Activated naive CD4-positive, alpha-beta T cell treated with anti-CD3 and anti-CD28 coated beads for 36 hours (primary cell): ENCODE measurements at places on chromosomes 1 and 21. TPM values are rescaled to one million over a fixed set of nuclear protein-coding genes. Genes with fewer than 3 reads are reported as not detected.

- DNase-seq = no peak
Observed at GRCh38 chr1:59061876-59062275, 235.0 kb upstream of the FGGY start.

DNA sequence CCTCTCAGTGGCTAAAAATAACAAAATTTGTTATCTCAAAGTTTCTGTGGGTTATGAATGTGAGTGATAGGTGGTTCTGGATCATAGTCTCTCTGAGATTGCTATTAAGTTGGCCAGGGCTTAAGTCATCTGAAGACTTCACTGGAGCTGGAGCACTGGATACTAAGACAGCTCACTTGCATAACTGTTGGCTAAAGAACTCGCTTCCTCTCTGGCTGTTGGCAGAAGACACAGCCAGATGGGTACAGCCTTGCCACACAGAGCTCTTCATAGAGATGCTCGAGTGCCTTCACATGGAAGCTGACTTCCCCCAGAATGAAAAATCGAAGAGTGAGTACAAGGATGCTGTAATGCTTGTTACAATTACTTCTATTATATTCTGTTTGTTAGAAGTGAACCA is 333.8 kb downstream of the ZP4 start:
- DNase-seq = no peak

- peak; percentile 81 for DNase-seq
Observed at GRCh38 chr1:226674892-226675714, 64.0 kb downstream of the ITPKB start.

The TTC22 gene
- total RNA-seq = 6.9 TPM

The SPRR1B gene
- not detected for total RNA-seq

- DNase-seq = peak; percentile 14
Observed at GRCh38 chr1:6967431-6968111, 182.3 kb downstream of the CAMTA1 start.

- no peak for DNase-seq
Observed at GRCh38 chr1:184050636-184051035, 894 bp upstream of the TSEN15 start.

The CA6 gene
- total RNA-seq = 0.22 TPM

- DNase-seq = no peak
Observed at GRCh38 chr1:171590022-171590421, 32.0 kb upstream of the MYOCOS start.

- no peak for DNase-seq
Observed at GRCh38 chr21:27250366-27250765, 283.5 kb upstream of the ADAMTS5 start.

DNA sequence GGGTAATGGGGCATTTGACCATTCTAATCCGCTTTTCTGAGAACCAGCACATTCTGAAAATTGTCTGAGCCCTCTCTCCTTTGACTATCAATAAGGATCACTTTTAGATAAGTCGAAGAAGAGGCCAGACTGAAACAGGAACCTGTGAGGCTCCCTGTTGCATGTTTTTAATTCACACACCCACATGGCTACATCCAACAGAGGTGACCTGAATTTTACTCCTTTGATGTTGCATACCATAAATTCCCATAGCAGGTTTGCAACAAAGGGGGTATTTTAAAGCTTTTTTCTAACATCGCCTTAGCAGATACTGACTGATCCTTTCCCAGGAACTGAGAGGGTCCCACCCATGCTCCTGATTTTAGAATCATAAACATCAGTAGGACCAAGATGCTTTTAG is 450.8 kb downstream of the USP25 start:
- no peak for DNase-seq

DNA sequence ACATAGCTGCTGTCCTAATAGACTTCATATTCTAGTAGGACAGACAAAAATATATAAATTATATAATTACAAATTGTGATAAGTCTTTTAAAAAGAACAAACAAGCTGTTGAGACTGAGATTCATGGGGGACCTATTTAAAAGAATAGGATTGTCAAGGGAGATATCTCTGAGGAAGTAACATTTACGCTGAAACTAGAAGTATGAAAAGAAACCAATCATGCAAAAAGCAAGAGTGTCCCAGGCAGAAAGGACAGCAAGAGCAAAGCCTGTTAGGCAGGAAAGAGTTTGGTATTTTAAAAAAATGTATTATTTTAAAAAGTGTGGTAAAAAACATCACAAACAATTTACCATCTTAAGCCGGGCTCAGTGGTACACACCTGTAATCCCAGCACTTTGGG is 9.1 kb upstream of the METTL13 start:
- no peak for DNase-seq

The MEX3A gene
- total RNA-seq = 0.36 TPM

DNA sequence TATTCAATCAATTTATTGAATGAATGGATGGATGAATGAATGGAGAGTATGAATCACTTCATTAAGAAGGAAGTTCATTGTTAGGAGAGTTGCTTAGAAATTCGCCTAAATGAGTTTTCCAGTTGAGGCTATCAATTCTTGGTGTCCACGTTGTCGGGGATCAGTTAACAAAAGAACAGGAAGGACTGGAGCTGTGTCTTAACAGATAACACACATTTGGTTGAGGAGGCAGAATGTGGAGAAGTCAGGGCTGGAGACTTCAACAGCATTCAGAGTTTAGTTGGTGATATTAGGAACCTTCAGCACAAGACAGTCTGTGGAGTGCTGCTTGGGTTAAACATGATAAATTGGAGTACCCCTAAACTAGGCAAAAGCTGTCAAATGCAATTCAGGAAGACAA is 33.7 kb downstream of the ZBTB18 start:
- no peak for DNase-seq

DNA sequence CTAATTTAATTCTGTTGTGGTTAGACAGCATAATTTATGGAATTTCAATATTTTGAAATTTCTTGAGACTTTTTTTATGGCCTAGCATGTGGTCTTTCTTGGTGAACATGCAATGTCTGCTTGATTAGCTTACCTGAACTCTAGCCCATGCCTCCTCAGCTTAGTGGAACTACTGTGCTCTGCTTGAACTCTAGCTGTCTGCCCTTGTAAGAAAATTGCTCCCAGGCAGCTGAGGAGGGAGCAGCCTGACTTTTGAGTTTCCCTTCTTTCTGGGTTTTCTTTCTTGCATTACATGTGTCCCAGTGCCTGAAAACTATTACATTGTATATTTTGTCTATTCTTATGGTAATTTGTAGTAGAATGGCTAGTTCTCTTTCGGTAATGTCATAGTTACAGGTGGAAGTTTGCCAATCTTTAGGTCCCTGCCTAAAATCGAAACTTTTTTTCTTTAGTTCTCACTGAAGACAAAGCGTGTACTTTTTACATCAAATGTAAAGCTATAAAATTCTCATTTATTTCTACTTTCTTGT is 105.3 kb downstream of the MAST2 start:
- DNase-seq = no peak

- DNase-seq = no peak
Observed at GRCh38 chr1:99645203-99645602, 710 bp upstream of the PALMD start.

The FOXO6 gene
- total RNA-seq = 0.15 TPM

The SMCP gene
- not detected for total RNA-seq

GRCh38 chr21:38768471-38769063 is 37.2 kb upstream of the ETS2 start:
- peak; percentile 88 for DNase-seq

The LCE1A gene
- total RNA-seq = not detected

The FCAMR gene
- not detected for total RNA-seq

GRCh38 chr1:119673171-119673940 is 25.3 kb upstream of the ZNF697 start:
- no peak for DNase-seq

The CR2 gene
- 1.8 TPM for total RNA-seq

DNA sequence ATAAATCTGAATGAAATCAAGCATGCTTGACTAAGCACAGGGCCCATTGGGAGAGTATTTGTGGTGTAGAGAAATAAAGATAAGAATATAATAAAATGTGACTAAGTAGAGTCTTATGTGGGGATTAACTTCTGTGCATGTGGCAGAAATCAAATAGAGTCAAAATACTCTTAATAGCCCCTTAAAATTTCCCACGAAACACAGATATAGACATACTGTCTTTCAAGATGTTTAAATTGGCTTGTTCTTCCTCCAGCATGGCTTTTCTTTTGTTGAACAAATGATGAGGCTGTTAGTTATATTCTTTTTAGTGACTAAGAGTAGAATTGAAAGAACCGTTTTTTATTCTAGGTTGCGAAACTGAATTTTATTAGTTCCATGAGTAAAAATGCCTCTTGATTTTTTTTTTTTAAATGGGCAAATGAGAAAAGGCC is 112.3 kb downstream of the RPS6KC1 start:
- no peak for DNase-seq

DNA sequence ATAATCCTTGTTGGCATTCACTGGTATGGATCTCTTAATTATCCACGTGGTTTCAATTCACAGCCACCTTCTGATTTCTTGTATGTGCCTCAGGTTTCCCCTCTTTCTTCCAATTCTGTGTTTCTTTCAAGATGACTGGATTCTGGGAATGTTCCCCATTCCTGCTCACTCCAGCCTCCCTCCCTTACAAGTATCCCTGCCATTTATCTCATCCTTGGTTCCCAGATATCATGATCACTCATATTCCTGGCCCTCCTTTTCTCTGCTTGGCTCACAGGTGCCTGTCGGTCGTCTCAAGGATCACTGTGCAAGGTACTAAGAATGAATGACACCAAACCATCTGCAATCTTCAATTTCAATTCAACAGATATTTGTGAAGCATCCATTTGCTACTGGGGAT is 279.2 kb downstream of the ASTN1 start:
- DNase-seq = no peak

GRCh38 chr21:17925899-17926298 is 106.7 kb upstream of the C21orf91 start:
- DNase-seq = peak; percentile 19

DNA sequence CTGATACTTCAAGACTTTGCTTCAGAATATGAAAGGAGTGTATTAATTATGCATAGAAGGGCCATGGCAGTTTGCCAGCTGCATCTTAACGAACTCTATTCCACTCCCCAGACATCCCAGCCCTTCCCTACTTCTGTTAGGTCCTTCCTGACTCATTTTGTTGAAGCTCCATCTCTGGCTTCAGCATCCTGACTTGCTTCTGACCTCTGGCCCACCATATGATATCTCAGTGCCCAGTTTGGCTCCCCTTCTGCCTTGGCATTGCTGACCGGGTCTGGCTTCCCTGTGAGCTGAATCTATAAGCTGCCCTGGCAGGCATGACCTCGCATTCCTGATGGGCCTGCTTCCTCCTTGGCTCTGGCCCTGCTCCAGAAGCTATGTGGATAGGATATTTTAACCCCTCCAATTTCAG is 27.6 kb upstream of the ARHGAP29 start:
- DNase-seq = no peak

The C1orf116 gene
- not detected for total RNA-seq

- DNase-seq = no peak
Observed at GRCh38 chr21:27674041-27674615, 707.2 kb upstream of the ADAMTS5 start.

The RAP1GAP gene
- total RNA-seq = 0.41 TPM

The LIPI gene
- not detected for total RNA-seq

DNA sequence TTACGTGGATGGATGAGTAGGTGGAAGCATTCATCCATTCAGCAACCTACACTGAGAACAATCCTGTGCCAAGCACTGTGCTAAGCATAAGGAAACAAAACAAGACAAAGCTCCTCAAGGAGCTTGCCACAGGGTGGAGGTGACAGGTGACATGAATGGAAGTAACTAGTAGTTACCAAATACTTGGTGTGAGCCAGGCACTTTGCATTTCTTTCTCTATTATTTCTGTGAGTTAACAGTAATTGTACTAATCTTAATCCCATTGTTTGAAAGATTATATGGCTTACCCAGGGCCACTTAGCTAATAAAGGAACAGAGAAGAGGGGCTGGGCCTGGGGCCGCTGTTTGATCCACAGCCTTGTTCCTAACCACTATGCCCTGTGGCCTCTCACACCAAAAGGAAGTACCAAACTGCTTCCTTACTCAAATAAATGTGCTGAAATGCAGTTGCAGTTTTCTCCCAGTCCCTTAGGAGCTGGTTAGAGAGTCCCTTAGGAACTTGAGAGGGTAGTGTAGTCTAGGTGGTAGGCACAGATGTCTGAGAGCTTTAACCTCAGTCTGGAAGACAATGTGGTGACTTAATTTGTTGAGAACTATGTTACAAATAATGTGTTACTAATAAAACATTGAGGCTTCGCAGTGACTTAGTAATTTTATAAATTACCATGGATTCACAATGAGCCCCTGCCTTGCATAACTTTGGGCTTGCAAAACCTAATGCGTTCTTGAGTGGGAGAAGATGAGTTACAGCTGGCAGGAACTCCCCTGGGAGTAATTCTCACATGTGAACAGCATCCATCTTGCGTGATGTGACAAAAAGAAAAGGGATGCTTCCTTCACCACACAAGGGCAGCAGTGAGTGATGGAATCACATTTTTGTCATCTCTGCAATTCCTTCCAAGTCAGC is 69.8 kb downstream of the MPZL1 start:
- no peak for DNase-seq

The STIL gene
- 43.5 TPM for total RNA-seq

The KRTAP19-1 gene
- not detected for total RNA-seq

The CLCA4 gene
- not detected for total RNA-seq

- DNase-seq = no peak
Observed at GRCh38 chr1:52240592-52241210, 98.8 kb downstream of the ZFYVE9 start.

GRCh38 chr1:203295796-203296195 is 9.5 kb upstream of the BTG2 start:
- DNase-seq = no peak

DNA sequence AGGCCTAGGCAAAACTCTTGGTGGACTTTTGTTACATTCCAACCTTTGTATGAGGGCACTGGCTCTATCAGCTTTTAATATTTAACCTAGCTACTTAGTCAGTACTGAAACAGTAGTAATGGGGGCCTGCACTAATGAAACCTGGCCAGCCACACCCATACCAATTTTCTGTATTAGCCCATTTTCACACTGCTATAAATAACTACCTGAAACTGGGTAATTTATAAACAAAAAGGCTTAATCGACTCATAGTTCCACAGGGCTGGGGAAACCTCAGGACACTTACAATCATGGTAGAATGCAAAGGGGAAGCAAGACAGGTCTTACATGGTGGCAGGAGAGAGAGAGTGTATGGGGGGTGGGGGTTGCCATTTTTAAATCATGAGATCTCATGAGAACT is 245.7 kb upstream of the RGS18 start:
- DNase-seq = no peak

The TPTE gene
- total RNA-seq = not detected

DNA sequence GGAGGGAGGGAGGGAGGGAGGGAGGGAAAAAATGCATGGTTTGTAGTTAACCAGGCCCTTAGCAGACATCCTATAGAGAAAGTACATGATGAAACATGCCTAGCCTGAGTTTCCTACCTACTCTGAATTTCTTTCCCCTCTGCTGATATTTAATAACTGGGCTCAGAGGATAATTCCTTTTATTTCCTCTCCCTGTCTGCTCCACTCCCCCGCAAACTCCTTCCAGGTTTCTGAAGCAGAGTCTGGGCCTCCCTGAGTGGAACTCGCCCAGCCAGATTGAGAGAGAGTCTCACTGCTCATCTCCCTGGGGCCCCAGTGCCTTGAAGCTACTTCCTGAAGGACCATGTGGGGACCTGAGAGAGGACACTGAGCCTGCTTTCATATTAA is 111.9 kb upstream of the SLC44A3 start:
- no peak for DNase-seq

GRCh38 chr1:215267495-215267894 is 185.0 kb downstream of the KCNK2 start:
- DNase-seq = no peak
